ENCODE measurements at places on chromosomes 5 and 9.

DNA sequence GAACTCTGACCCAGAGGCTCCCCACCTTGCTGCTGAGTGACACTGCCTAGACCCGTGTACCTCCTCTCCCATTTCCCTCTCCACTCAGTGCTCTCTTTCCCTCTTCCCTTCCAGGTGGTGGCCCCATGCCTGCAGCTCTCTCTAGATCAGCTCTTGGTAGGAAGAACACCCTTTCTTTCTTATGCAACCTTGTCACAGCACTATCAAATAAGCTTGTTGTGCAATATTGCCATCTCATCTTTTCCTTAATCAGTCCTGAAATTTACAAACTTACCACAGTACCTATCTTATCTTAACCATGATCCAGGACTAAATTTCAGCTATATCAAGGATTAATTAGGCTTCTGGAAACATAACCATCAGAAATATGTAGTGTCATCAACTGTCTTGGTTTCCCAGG is 88.6 kb downstream of the ZFAND5 start:
- no peak for DNase-seq

GRCh38 chr9:101388507-101388993 is 3.7 kb upstream of the BAAT start:
- no peak for DNase-seq

- no peak for DNase-seq
These were observed 158.5 kb downstream of the SLIT3 start for GRCh38 chr5:169142264-169142970.

GRCh38 chr9:91882627-91883026 is 67.4 kb downstream of the ROR2 start:
- no peak for DNase-seq

DNA sequence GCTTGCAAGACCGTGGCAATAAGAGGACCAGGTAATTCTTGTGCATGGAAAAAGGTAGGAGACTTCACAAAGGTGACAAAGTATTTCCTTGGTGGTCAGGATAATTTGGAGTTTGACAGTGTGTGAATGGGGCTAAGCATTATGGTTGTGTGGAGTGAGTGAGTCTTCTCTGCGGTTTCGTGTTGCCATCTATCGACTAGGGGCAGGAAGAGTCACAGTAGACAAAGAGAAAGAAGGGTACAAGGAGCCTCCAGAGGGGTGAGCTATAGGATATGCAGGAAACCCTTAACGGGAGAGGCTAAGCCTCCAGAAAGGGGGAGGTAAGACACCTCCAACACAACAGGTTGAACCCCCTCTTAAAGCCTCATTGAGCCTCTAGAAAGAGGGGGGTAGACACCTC is 64.0 kb upstream of the RANBP6 start:
- DNase-seq = no peak

DNA sequence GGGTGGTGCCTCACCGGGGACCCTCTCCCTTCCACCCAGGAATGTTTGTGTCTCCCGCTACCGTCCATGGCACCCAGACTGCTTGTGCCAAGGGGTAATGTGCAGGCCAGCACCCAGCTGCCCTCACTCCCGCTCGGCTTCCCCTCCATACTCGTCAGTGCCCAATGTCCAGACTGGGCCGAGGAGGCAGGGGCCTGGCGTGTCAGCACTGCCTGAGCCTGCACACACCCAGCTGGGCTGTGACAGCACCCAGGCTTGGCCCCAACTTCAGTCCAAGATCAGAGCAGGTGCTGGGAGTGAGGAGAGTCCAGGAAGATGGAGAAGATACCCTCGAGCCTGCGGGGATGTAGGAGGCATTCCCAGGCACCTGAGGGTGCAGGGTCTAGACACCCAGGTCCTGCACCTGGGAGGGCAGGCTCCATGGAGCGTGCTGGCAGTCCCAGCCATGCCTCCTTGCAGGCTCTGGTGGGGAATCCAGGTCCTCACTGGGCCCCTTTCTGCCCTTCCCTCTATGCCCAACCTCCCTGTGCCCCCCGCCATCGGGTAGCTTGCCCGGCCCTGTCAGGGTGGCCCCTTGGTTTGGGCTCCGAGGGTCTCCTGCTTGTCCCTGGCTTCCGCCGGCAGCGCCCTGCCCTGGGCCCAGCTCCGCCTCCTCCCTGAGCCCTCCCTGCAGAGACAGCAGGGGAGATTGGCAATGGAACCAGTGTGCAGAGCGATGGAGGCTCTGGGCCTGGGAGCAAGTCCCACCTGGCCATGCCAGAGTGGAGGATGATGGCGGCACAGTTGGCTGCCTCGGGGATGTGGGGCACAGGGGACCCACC is 250.8 kb upstream of the EDIL3 start:
- DNase-seq = no peak

DNA sequence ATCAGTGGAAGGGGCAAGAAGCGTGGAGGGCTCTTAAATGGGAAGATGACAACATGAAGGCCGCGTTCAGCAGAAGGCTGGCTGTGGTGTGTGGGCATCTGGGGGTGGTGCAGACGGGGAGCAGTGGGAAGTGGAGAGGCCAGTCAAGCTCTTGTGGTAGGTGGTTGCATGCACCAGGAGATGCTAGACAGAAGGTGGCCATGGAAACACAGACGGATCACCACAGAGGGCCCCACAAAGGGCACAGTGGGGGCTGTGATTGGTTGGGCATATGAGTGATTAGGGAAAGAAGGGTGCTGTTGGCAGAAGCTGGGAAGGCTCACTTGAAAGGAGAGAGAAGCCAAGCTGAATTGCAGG is 14.7 kb downstream of the MTMR12 start:
- no peak for DNase-seq

DNA sequence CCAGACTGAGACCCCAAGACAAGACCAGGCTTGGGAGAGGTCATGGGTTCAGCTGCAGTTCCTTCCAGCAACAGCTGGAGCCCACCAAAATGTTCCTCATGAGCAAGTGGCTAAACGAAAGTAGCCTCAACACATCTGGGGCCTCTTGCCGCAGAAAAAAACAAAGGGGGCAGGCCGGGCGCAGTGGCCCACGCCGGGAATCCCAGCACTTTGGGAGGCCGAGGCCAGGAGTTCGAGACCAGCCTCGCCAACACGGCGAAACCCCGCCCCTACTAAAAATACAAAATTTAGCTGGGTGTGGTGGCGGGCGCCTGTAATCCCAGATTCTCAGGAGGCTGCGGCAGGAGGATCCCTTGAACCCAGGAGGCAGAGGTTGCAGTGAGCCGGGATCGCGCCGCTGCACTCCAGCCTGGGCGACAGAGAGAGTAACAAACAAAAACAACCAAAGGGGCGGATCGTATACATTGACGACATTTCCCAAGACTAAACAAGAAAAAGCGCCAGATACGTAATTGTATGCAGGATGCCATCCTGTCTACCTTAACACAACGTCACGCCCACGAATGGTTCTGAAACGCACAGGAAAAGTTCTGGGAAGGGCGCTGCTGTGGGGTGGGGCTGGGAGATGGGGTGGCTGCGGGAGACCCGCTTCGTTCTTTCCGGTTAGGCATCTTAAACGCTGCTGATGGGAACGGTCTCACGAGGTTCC is 1.7 kb downstream of the INPP5E start:
- no peak for DNase-seq

DNA sequence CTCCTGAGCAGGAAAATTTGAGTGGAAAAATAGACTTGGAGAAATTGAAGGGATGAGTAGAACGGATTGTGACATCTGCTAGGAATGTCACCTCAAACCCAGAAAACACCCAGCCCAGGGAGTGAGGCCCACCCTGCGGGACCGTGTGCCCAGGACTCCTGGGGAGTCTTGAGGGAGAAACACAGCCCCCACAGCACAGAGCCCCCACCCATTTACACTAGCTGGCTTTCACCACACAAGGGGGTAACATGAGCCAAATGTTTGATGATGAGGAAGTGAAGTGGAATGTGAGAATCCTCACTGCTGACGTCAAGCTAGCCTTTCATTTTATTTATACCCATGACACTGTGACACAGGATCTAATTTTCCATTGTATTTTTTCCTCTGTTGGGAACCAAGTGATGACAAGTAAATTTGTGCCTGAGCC is 42.8 kb upstream of the PDE8B start:
- DNase-seq = no peak

- no peak for DNase-seq
These were observed 237.0 kb downstream of the TENT4A start for GRCh38 chr5:6950250-6950649.

- no peak for DNase-seq
These were observed 220.1 kb downstream of the ANXA1 start for GRCh38 chr9:73371801-73372200.

GRCh38 chr9:113564498-113565237 is 101.1 kb downstream of the RGS3 start:
- DNase-seq = no peak

GRCh38 chr5:81767938-81768337 is 17.0 kb upstream of the SSBP2 start:
- DNase-seq = no peak

DNA sequence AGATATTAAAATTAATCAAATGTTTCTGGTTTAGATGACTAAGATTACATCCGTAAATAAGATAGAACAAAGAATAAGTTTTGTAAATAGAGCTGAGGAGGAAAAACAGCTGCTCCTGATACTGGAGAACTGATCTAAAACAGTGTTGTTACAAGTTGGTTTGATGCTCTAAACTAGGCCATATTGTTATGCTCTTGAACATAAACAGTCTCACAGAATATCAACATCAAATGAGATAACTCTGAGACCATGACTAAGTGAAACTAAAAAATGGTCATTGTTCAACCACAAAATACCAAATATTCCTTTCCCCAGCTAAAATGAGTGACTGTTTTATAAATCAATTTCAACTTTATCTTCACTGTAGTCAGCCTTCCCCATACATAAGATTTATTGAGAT is 16.5 kb upstream of the SRFBP1 start:
- DNase-seq = no peak

DNA sequence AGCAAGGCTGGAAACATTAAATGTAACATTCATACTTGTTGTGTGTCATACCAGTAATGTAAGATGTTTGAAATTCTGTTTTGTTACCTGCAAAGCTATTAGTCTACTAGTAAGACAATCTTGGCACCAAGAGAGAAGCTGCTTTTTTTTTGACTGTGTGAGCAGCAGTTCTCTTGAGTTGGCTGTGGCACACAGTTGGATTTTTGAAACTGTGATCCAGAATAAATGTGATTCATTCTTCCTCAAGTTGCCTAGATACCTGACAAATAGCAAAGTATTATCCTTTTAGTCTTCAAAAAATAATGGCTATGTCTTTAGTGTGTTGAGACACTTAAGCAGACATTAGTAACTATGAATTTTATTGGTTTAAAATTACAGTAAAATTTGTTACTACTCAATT is 57.2 kb upstream of the HAPLN1 start:
- DNase-seq = no peak

DNA sequence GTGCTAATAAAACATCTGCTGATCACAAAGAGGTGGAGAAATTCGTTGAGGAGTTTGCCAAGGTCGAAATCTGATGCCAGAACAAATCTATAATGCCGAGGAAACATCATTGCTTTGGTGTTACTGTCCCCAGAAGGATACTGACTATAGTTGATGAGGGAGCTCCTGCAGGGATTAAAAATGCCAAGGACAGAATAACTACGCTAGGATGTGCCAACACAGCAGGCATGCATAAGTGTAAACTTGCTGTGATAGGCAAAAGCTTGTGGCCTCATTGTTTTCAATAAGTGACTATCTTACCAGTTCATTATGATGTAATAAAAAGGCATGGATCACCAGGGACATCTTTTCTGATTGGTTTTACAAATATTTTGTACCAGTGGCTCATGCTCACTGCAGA is 66.8 kb upstream of the ADCY2 start:
- DNase-seq = no peak

DNA sequence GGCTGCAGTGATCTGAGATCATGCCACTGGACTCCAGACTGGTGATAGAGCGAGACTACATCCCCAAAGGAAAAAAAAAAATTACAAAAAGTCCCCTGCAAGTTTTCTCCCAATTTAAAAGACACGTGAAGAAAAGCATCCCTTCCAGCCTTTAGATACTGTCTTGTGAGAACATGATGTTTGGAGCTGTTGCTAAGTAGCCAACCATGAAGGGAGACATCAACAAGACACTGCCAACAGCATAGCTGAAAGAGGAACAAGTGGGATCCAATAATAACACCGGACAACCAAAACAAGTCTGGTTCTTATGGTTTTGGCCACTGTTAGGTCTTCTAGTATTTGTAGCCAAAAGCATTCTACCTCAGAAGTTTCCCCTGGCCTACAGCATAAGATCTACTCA is 118.9 kb upstream of the CCDC180 start:
- DNase-seq = no peak
